ENCODE measurements at places on chromosomes 6 and 20. TPM values are rescaled to one million over a fixed set of nuclear protein-coding genes. Genes with fewer than 3 reads are reported as not detected.

- DNase-seq, result no peak
Observed at GRCh38 chr6:141421378-141421777, 711.3 kb upstream of the GJE1 start.

The BPI gene
- total RNA-seq, result not detected

DNA sequence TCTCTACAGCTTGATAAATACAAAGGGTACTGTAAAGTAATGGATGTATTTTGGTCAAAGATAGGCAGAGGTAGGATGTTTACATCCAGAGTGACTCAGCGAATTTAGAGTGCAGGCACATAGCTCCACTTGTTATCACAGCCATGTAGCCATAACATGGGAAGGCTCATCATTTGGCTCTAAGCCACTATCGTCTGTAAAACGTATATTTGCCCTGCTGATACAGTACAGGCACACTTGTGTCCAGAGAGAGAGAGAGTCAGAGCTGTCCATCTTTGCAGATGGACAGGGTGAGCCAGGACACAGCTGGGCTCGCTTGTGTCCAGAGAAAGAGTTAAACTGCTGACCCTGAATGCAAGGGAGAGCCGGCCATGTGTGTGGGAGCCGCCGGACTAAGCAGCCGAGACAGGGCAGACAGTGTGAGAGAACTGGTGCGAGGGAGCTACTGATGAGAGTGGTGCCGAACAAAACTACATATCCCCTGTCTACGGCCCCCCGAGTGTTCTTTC, 619.0 kb downstream of the DOK5 start:
- no peak for DNase-seq

DNA sequence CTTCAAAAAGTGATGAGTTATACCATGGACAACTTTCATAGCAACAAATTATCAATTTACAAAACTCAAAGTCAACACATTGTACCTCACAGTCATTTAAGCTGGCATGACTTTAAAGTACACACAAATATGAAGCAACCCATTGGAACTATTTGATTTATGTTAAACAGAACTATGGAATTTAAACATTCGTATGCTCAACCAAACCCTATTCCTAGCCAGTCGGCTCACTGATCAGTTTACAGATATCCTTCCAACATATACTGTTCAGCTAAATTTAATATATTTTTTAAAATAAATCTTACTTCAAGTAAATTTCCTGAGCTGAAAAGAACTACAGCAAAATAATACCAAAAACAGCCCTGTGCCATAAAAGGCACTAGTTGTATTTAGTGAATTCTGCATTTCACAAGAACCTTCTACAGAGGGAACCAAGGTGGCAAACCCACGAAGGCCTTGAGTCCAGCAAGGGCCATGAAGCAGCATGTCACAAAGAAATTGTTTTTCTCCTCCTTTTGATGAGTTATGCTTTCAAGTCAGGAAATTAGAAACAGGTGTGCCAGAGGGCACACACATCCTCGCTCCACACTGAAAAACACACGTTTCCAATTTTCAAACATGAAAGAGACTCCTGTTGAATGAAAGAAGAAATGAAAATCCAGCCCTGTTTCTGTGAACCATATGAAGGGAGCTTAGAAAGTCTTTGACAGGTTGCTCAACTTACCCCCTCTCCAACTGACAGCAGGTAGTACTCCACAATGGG, 122.8 kb downstream of the TASP1 start:
- no peak for DNase-seq

The LRRC1 gene
- 1.0 TPM for total RNA-seq

- DNase-seq, result no peak
Observed at GRCh38 chr6:13146442-13146841, 181.9 kb downstream of the TBC1D7 start.

The RPS18 gene
- total RNA-seq, result 2,198 TPM

The CDSN gene
- total RNA-seq, result not detected

The IL17A gene
- not detected for total RNA-seq

The DEFB132 gene
- not detected for total RNA-seq

- DNase-seq, result no peak
Observed at GRCh38 chr6:38873001-38873400, 157.9 kb downstream of the DNAH8 start.

The ZSWIM3 gene
- total RNA-seq, result 2.0 TPM

The CYP21A2 gene
- total RNA-seq, result not detected

DNA sequence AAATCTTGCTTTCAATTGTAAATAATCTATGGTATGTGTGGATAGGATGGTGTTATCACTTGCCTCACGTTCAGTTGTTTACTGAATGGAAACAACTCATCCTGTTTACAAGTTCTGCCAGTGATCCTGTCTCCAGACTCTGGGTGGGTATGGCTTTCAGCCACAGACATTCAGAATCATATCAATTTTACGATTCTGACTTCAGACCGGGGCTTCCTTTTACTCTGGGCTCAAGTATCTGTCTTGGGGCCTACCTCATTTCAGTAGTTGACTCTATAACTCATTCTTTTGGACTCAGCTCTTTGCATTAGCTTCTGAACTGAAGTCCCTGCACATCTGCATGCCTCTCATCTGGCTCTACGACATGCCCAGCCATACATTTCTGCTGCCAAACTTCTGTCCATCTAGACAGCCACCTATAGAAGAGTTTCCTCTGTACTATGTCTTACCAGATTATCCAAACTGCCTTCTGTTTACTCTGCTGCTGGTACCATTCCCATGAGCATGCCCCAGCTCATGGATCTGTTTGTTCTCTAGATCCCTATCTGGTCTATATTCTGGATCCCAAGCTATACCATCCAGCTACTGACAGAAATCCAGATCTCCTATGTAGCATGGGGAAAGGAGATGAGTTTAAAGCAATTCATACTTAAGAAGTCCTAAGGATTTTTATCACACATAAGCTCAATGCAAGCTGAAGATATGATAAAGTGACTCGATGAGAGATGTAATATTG, 34.3 kb downstream of the FYN start:
- DNase-seq, result no peak

GRCh38 chr6:127272576-127272975, 5.9 kb downstream of the RNF146 start:
- no peak for DNase-seq

All from CD4-positive, CD25-positive, alpha-beta regulatory T cell (primary cell).